ENCODE measurements at places on chromosomes 3 and 15. TPM values are rescaled to one million over a fixed set of nuclear protein-coding genes. Genes with fewer than 3 reads are reported as not detected.

GRCh38 chr3:183185696-183186095 lies 23.2 kb upstream of the LAMP3 start:
- no peaks in the 10 kb centered on the region for H3K36me3 ChIP-seq
- H3K27me3 ChIP-seq: no peaks in the 10 kb centered on the region
- no peak for DNase-seq
- no peak overlapping the region for H3K27ac ChIP-seq

SLC28A2 gene
- total RNA-seq: not detected

GRCh38 chr3:63861306-63861705 lies 2.3 kb downstream of the THOC7 start:
- H3K4me3 ChIP-seq: no peak overlapping the region
- no peaks in the 10 kb centered on the region for H3K36me3 ChIP-seq
- DNase-seq: no peak
- H3K27me3 ChIP-seq: no peaks in the 10 kb centered on the region
- peaks cover 15% of the 10 kb centered on the region for H3K4me1 ChIP-seq

DNA sequence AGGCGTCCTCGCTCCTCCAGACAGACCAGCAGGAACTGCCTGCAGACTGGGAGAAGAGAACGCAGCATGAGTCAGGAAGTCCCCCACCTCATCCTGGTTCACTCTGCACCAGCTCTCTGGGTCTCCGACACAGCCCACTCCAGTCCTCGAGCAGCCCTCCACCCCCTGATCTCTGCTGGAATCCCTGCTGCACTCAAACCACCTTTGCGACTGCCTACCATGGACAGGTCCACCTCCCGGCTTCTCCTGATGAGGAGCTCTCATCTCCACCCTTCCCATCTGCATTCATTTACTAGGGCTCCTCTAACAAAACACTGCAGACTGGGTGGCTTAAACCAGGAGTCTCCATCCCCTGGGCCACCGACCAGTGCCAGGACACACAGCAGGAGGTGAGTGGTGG lies 202.3 kb upstream of the IGF1R start:
- peaks cover 5% of the 10 kb centered on the region for H3K4me1 ChIP-seq
- H3K36me3 ChIP-seq: no peaks in the 10 kb centered on the region
- DNase-seq: no peak
- no peaks in the 10 kb centered on the region for H3K27me3 ChIP-seq

DNA sequence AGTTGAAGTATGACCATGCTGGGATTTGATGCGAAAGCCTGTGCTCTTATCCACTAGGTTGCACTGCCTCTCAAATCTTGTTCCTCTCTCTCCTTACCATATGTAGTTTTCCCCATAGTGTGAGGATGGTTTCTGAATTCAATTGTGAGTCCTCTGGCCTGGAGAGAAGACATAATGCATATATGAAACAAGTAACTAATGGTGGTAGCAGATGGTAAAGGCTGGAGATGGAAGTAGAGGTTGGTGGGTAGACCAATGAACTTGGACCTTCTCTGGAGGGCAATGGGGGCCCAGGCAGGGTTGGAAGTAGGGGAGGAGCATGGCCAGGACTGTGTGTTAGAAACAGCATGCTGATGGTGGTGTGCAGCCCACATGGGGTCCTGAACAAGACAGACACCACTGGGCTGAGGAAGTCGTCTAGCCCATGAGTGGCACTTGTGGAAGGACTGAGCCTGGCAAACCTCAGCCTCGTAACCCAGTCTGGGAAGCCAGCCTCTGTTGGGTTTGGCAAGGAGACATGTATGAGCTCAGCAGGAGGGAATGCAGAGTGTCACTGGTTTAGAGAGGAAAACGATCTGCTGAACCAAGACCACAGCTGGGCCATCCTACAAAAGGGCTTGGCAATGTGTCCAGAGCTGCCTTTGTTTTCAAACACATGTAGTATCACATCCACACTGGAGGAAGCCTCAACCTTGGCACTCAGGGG lies 18.5 kb upstream of the LMCD1 start:
- H3K27ac ChIP-seq: no peak overlapping the region
- no peak overlapping the region for H3K4me3 ChIP-seq
- H3K36me3 ChIP-seq: no peaks in the 10 kb centered on the region

DNA sequence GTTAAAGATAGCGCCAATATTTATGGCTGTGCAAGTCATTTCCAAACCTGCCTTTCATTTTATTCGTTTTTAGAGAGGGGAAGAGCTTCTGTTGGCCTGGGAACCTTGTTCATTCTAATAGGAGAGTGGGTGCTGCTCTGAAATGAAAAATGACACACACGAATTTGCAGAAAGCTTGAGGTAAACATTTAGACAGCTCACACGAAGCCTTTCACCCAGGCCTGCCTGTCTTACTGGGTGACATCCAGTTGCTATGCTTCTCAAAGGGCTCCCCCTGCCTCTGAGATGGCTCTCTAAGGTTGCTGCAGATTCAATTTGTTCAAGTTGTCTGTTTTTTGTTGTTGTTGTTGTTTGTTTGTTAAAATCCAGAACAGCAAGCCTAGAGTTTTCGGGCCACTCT lies 18.2 kb downstream of the PEX5L start:
- H3K27ac ChIP-seq: no peak overlapping the region
- no peaks in the 10 kb centered on the region for H3K4me1 ChIP-seq

- no peaks in the 10 kb centered on the region for H3K36me3 ChIP-seq
Measured at GRCh38 chr15:45156744-45157455, 27.1 kb downstream of the DUOX1 start.

DNA sequence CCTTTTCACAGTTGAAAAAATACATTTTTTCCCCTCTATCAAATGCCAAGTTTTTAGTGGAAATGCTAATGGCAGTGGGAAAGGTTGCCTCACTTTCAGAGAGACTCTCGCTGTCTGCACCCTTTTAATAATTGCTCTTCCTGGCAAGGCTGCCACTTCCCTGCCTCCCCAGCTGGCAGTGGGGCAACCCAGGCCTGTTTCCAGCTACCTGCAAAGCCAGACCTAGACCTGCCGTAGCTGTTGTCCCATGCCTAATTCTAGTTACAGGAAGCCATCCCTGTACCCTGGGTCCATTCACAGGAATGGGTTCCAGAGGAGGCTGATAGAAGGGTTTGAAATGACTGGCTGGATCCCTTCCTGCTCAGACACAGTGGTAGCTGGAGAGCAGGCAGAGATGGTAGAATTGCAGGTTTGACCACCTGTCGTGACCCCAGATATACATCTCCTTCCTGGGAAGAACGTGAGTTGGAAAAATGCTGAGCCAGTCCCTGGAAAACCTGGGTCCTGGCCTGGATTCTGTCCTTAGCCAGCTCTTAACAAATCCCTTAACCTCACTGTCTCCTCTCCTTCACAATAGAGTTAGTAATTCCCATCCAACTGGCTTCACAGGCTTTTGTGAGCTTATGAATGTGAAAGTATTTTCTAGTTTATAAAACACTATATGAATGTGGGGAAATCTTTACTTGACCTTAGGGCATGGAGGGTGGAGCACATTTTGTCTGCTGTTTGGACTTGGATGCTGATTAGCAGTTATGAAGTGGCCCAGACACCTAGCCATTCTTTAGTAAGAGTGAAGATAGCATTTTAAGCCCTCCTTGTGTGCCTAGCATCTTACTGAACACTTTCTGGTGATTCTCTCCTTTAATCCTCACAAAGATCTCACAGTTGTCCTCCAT lies 12.9 kb upstream of the ALPK3 start:
- H3K36me3 ChIP-seq: peaks cover 14% of the 10 kb centered on the region
- H3K27ac ChIP-seq: peak overlapping the region; percentile 26
- no peaks in the 10 kb centered on the region for H3K4me1 ChIP-seq
- DNase-seq: no peak
- H3K27me3 ChIP-seq: no peaks in the 10 kb centered on the region

All from cardiac muscle cell (in vitro differentiated cells and primary cell).